ENCODE measurements at places on chromosomes 1 and 21. TPM values are rescaled to one million over a fixed set of nuclear protein-coding genes. Genes with fewer than 3 reads are reported as not detected.

DNA sequence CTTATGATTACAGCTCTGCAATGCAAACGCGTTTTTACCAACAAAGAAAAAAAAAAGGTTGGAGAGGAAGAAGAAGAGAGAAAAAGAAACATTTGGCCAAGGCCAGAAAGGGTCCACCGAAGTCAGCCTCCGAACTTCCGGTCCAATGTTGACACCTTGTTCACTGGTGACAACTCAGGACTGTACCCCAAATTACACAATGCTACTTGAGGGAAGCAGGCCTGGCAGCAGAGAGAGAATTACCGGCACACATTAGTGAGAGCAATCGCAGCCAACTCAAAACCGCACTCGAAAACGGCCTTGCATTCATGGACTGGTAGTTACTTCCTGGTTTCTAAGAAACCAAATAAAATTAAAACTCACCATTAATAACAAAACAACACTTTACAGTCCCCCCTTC, 652.5 kb downstream of the KIF26B start:
- no peak for DNase-seq

GRCh38 chr1:179121159-179121938, 39.5 kb downstream of the TOR3A start:
- no peak for DNase-seq

DNA sequence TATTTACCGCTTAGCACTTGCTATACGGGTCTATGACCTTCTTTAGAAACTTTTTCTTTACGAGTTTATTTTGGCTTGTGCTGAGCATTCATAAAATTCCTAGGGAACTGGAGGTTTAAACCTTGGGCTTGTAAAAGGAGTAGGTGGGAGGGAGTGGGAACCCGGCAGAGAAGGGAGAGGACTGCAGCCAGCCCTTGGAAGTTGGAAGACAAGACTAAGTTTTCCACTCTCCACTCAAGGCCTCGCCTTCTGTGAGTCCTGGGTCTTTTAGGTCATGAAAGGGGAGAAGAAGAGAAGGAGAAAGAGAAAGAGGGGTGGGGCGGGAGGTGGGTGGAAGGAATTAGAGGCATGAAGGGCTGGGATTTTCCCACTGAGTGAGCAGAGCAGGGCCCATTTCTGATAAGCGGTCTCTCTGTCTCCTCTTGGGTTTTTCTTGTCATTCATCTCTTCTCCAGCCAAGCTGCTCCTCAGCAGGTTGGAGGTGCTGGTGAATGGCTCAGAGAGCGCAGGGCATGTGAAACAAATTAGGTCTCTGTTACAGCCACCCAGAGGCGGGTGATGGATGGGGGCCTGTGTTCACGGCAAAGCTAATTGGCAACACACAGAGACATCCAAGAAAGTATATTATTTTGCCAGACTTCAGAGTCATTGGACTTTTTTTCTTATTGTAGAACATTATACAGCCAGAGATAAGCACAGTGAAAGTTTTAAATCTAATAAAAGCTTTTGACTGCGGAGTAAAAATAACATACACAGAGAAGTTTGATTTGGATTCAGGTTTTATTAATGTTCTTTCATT, 247.3 kb downstream of the FOXD2 start:
- no peak for DNase-seq

- DNase-seq: no peak
Measured at GRCh38 chr1:196450143-196451095, 157.8 kb downstream of the KCNT2 start.

DNA sequence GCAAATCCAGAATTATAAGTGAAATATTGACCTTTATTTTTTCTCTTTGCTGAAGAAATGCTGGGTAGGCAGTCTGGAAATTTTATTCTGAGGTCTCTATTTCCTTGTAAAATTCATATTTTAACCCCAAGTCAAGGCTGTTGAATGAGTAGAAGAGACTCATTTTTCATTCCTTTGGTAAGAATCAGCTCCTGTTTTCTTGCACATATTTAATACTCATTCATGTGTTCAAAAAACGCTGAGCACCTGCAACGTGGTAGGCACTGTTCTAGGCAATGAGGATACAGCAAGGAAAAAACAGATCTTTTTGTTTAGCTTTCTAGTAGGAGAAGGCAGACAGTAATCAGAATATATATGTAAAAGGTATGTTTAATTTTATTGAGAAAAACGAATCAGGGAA, 1.5 kb downstream of the PRKAA2 start:
- DNase-seq: no peak

DNA sequence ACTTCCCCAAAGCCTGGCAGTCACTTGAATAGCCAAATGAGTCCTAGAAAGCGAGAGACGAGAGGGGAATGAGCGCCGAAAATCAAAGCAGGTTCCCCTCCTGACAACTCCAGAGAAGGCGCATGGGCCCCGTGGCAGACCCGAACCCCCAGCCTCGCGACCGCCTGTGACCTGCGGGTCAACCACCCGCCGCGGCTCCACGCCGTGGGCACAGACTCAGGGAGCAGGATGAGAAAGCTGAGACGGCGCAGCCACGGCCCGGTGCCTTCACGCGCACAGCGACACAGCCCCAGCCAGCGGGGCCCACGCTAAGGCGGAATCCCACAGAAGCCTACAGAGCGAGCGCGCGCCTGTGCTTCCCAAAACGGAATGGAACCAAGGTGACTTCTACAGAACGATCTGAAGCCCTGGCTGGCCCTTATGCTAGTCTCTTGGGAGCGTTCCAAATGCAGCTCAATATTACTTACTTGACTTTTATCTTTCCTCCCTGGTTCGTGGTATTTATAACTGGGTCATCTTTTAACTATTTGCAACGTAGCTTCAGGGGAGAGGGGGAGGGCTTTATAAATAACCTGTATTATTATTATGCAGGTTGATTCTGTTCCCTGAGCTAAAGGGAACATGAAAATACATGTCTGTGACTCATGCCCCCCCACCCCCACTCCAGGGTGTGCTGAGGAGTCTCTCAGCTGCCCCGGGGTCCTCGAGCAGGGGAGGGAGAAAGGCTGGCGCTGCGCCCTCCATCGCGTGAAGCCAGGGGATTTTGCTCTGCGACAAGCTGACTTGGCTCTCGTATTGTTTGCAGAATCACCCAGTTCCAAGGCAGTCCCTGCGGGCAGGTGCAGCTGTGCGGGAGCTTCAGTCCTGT, 1.7 kb downstream of the TSPEAR start:
- DNase-seq: no peak

- DNase-seq: no peak
Measured at GRCh38 chr1:7363450-7363849, 407.6 kb upstream of the VAMP3 start.

DNA sequence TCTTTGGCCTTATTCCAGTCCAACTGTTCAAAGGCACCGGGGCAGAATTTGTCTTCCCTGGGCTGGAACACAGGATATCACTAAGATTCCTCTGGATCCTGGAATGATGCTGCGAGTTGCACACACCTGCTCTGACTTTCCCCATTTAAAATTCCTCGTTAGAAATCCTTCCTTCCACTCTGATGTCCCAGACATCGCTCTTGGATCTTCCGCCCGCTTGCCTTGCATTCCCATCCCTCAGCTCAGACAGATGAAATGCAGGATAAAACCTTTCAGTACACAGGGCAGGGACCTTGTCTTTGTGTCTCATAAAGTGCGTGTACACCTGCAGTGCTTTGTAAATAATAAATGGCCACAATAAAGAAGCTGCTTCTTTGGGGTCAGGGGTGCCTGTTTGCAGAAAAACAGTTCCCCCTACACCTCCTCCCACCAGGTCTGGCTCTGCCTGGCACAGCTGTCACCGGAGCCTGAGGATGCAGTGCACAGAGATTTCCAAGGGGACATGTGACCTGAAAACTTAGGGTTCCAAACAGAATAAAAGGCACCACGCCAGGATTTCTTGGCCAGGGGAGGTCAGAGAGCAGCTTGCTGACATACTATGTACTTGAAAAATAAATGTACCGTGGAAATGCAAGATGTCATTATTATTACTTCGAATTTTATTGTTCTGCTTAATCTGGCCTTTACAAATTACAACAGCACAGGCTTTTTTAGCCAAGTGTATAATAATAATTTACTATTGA, 62.9 kb upstream of the SYT6 start:
- DNase-seq: no peak

DNA sequence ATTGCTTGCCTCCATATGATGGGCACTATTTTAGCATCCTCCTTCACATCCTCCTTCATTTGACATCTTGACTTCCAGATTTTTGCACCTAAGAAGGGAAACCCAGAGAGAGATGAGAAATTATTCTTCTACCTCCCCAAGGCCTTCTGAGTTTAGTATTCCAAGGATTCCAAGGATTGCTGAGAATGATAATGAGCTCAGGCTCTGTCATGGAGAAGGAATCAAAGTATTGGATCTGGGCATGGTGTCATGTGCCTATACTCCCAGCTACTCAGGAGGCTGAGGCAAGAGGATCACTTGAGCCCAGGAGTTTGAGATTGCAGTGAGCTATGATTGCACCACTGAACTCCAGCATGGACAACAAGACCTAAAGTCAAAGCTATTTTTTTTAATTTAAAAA, 26.6 kb upstream of the ZNF281 start:
- DNase-seq: no peak

DNA sequence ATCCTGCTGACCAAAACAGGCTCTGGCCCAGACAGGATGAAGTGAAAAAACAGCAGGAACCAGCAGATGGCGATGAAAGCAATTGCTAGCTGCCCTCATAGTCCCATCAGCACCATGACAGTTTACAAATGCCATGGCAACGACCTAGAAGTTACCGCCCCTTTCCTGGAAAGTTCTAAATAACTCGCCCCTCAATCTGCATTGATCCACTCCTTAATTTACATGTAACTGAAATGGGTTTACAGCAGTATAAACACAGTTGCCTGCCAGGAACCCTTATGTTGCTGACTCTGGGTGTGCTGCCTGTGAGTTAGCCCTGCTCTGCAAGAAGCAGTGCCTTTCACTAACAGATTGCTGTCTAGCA, 65.5 kb upstream of the CR1L start:
- DNase-seq: no peak

- DNase-seq: no peak
Measured at GRCh38 chr1:164914208-164914607, 355.2 kb downstream of the PBX1 start.

DNA sequence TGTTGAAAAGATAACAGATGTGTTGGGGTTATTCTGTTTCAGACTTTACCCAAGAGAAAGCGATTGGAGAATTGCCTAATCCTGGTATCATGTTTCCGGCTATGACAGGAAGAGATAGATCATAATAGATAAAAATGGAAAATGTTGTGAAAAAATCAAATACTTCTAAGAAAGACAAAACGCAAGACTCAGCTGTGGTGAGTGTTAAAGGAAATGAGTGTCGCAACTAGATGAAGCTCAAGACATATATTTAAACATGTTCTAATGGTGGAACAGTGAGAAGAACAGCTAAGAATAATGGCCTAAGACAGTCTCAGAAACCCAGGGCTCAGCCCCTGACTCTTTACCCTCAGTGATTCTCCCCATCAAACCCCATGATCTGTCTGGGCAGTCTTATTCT, 426.7 kb upstream of the RUNX1 start:
- no peak for DNase-seq

DNA sequence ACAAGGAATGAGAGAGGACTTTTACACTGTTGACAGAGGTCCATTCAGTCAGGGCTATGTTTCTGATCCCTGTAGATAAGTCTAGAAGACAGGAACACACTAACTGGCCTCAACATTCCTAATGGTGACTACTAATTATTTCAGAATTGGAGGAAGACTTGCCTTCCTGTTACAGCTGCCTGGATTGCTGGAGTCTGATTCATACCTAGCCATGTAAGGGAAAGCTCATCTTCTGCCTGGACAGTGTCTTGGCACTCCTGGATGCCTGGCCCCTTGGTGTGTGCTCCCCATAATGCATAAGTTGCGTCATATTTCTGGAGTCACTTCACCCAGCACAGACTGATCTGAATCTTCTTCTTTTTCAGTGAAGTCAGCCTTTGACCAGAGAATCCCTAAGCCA, 326.0 kb upstream of the RUNX1 start:
- no peak for DNase-seq

Gene ATP6V1G3
- total RNA-seq: not detected

Gene FLG2
- total RNA-seq: not detected

Gene CNR2
- 51.0 TPM for total RNA-seq

Gene ANKRD34A
- total RNA-seq: 1.4 TPM
